ENCODE measurements at places on chromosomes 1 and 21.

DNA sequence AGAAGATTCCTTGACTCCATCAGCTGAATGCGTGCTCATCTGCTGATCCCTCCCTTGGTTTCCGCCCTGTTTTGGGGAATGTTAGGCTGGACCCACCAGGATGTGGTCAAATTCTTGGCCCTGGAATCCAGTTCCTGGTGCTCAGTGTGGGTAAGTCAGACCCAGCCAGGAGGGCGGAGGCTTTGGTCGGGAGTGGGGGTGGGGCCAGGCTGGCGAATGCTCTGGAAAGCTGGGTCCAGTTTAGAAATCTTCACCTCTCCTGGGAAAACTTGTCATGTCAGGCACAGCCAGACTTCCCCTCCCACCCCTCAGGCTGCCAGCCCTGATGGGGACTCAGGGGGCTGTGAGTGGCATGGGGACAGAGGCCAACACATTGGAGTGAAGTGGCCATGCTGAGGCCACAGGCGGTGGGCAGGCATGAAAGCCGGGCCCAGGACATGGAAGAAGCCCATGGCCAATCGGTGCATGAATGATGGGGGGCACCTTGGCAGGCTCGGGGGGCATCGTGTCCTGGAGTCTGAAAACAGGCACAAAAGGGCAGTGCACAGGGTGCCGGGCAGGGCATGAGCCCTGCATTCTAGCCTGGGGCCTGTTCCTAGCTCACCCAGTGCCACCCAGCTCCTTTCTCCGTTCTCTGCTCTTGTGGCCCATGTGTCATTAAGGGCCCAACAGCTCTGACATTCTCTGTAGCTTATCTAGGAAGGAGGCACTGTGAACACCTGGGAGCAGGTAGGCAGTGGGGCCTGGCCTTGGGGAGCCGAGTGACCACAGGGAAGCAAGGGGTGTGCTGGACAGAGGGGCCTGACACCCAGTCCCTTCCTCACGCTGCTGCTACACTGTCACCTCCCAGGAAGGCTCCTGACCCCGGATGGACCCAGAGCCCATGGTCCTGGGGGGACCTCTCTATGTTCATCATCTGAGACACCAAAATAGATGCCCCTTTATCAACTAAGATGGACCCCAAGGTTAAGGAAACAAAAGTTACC lies 14.6 kb upstream of the PADI1 start:
- no peak for DNase-seq

DNA sequence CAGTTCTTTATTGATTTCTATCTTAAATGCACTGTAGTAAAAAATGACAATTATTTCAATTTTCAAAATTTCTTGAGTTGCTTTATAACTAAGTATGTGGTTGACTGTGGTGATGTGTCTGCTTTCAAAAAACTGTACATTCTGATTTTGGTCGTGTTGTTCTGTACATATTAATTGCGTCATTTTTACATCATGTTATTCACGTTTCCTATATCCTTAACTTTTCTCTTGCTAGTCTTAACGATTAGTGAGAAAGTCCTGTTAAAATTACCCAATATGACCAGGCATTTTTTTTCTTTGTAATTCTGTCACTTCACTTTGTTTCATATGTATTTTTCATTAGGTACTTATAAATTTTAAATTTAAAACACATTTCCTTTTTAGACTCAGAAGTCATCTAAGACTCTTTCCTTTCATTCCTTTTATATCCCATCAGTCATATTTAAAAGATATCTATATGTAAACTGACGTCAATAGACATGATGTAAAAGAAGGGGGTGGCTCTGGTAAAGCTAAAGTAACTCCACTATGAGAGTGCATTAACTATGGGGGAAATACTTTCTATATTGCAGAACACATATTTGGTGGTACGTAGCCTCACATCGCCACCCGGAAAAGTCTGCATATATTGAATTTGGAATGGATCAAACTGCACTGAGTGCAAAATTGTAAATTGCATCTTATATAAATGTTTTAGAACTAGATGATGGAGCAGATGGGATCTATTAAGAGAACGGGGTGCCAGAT lies 1.1 kb upstream of the COA6 start:
- DNase-seq: no peak

DNA sequence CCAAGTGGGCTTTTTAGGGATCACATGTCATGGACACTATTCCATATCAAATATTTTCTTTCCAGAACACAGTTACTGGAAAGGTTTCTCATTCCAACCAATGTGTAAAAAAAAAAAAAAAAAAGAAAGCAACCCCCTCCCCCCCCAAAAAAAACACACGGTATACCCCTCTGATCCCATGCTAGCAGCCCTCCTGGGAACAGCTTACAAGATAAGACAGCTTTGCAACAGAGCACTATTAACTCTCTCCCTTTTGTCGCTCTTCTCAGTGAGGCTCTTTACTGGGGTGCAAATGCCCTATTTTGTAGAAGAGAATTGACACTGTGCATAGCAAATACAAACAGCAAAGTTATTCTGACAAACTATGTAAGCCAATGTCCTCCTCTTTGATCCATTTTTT lies 161.2 kb downstream of the NTMT2 start:
- no peak for DNase-seq

DNA sequence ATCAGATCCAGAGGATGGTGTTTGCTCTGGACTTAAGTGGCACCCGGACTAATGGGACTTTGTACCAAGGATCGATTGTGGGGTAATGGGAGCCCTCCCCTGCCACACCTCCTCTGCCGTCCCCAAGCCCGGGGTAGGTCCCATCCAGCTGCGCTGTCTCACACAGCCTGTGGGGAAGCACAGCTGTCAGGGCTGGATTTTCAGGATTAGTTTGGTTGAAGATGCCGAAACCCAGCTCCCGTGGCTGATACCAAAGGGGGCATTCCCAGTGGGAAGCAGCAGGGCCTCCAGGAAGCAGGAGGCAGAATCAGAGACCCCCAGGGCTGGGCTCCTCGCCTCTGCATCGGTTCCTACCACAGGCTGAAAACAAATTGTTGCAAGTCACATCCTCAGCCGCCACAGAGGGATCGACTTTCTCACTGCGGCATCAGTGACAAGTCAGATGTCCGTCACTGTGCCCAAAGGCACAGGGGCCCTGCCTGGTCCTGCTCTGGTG lies 59.7 kb downstream of the MATN1 start:
- no peak for DNase-seq

GRCh38 chr1:203666609-203667008 lies 40.0 kb downstream of the ATP2B4 start:
- DNase-seq: no peak

- no peak for DNase-seq
These were observed 1313.1 kb downstream of the MRPL39 start for GRCh38 chr21:24294171-24294570.

DNA sequence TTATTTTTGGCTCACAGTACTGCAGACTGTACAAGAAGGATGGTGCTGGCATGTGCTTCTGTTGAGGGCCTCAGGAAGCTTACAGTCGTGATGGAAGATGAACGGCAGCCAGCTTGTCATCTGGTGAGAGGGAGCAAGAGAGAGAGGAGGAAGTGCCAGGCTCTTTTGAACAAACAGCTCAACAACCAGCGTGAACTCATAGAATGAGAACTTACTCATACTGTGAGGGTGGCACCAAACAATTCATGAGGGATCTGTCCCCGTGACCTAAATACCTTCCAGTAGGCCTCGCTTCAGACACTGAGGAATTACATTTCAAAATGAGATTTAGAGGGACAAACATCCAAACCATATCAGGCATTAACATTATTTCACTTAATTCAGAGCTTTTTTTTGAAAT lies 84.7 kb downstream of the PKN2 start:
- no peak for DNase-seq

- DNase-seq: no peak
These were observed 442.8 kb downstream of the SETD4 start for GRCh38 chr21:35617491-35617890.

GRCh38 chr1:74596717-74597116 lies 76.9 kb downstream of the ERICH3 start:
- DNase-seq: no peak

DNA sequence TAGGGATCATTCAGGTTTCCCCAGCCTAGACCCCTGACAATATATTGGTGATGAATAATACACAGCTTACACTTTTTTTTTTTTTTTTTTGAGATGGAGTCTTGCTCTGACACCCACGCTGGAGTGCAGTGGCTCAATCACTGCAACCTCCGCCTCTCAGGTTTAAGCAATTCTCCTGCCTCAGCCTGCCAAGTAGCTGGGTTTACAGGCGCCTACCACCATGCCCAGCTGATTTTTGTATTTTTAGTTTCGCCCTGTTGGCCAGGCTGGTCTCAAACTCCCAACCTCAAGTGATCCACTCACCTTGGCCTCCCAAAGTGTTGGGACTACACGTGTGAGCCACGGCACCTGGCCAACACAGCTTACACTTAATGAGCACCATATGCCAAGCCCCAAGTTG lies 7.2 kb downstream of the VASH2 start:
- DNase-seq: no peak

- DNase-seq: no peak
These were observed 173.6 kb downstream of the COP1 start for GRCh38 chr1:176033474-176033873.

DNA sequence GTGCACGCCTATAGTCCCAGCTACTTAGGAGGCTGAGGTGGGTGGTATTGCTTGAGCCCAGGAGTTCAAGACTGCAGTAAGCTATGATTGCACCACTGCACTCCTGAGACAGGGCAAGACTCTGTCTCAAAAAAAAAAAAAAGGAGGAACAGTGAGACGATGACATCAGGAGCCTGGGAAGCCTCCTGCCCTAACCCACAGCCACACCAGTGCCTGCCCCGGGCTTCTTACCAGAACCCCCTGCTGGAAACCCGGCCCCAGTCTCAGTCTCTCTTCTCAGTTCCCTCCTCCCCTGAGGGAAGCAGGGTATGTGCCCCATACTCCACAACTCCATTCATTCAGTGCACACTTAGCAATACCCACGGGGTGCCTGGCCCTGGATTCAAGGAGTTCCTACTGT lies 9.1 kb downstream of the COL8A2 start:
- no peak for DNase-seq
